ENCODE measurements at places on chromosomes 6 and 20. TPM values are rescaled to one million over a fixed set of nuclear protein-coding genes. Genes with fewer than 3 reads are reported as not detected.

Gene SNAP25
- not detected for total RNA-seq

Gene ZNF831
- total RNA-seq, result not detected

Gene SLC35F1
- not detected for total RNA-seq

Gene FOXC1
- 16.8 TPM for total RNA-seq

Gene GPX5
- not detected for total RNA-seq

Gene RSPH9
- not detected for total RNA-seq

- DNase-seq, result no peak
These were observed 41.9 kb upstream of the MOXD1 start for GRCh38 chr6:132443206-132443605.

- peak; percentile 62 for DNase-seq
These were observed 584 bp downstream of the PTK7 start for GRCh38 chr6:43076464-43077332.

GRCh38 chr6:21885532-21886114 lies 292.1 kb downstream of the SOX4 start:
- peak; percentile 71 for DNase-seq

- no peak for DNase-seq
These were observed 3.4 kb downstream of the BAK1 start for GRCh38 chr6:33576668-33577067.

- peak; percentile 30 for DNase-seq
These were observed 1035.3 kb upstream of the GJE1 start for GRCh38 chr6:141097471-141097870.

DNA sequence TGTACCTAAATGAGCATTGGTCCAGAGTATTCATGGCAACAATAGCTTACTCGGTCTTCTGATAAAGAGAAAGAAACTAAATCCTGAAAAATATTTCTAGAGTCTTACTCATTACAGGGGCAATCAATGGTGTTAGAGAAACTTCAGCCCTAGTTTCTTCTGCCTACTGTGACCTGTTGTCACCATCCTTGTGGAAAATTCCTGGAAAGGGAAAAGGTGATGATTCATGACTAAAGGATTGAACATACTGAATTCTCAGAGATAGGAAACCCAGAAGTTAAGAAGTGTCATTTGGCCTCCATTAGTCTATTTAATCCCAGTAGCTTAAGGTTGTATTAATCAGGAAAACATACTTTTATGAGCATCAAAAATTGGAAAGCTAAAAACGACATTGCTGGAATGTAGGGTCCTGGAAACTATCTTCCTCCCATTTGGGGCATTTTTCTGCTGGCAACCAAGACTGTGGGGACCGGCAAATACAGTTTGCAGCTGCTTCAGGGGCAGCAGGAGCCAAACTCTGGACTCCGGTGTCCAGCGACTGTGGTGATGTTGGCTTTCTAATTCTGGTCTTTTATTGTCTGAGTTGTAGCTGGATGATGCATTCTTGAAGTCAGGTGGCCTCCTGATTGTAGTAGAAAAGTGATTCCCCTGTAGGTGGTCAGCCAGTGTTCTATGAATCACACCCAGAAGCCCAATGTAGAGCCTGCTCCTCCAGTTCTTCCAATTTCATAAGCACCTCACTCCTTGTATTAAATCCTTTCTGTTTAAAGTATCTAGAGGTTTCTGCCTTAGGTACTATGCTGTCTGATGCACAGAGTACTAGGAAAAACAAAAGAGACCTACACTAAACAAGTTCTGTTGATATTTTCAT lies 67.6 kb downstream of the LCA5 start:
- no peak for DNase-seq

GRCh38 chr6:37115236-37115895 lies 54.6 kb upstream of the PIM1 start:
- DNase-seq, result no peak

DNA sequence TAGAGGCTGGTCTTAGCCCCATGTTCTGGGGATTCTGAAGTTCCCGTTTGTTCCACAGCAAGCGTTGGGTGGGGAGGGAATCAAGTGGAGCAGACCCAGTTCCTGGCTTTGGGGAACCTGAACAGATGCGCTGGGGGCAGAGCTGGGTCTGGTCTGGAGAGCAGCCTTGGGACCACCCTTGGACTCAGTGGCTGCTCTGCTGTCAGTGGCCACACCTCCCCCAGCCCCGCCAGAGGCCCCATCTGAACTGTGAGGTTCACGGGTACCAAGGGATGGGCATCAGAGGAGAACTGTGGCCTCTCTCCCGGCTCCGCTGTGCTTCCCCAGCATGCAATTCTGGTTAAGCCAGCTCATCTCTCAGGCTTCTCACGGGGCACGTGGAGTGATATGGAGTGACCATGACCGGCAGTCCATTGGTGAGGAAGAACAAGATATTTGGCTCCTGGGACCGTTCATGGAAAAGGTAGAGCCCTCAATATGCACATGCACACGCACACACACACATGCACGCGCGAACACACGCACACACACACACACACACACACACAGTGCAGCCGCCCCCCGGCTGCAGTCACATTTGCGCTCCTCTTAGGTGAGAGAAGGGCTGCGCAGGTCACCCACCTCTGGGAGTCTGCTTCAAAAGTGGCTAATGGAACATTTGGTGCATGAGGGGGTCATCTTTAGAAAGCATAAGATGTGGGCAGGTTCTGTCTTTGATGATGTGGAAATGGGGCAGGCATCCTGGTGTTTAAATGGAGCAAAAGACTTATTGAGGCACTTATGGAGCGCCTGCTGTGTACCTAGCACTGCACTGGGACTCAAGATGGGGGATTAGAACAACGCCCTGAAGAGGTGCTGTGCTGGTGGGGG lies 6.0 kb downstream of the DLGAP4 start:
- no peak for DNase-seq

DNA sequence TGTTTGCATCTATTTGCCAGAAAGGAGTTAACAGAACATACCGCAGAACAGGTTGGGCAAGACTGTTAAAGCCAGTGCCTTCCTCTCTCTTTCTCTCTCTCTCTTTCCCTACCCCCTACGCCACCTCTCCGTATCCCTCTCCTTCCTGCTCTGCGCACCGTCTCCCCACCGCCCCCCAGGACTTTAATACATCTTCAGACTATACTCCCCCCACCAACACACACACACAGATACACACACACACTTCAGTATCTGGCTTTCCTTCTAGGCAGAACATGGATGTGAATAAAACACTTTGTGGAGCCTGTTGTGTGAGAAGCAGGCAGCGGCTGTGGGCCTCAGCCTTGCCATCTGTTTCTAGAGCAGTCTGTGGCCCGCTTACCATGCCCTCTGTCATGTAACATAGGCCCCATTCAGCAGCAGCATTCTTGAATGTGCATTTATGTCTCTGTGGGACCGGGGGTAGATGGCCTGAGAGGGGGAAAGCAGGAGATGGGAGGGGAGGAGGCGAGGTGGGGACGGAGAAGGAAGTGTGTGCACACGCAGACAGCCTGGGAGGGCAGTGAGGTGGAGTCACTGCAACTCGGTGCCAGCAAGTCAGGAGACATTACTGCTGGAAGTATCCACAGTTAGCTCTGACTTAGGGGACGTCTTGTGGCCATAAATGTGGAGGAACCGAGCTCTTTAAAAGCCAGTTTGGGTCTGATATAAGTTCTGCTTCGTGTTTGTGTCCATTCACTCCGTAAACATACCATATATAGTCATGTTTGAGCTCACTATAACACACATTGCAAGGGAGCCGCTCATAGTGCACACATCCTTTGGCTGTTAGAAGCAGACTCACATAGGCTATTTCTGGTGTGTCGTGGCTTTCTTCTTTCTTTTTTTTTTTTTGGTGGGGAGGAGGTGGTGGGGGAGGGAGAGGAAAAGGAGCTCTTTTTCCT lies 38.4 kb downstream of the RREB1 start:
- DNase-seq, result no peak

GRCh38 chr20:64247307-64247618 lies 8.3 kb upstream of the PCMTD2 start:
- no peak for DNase-seq

GRCh38 chr6:109034526-109034925 lies 60.1 kb downstream of the SESN1 start:
- DNase-seq, result no peak

DNA sequence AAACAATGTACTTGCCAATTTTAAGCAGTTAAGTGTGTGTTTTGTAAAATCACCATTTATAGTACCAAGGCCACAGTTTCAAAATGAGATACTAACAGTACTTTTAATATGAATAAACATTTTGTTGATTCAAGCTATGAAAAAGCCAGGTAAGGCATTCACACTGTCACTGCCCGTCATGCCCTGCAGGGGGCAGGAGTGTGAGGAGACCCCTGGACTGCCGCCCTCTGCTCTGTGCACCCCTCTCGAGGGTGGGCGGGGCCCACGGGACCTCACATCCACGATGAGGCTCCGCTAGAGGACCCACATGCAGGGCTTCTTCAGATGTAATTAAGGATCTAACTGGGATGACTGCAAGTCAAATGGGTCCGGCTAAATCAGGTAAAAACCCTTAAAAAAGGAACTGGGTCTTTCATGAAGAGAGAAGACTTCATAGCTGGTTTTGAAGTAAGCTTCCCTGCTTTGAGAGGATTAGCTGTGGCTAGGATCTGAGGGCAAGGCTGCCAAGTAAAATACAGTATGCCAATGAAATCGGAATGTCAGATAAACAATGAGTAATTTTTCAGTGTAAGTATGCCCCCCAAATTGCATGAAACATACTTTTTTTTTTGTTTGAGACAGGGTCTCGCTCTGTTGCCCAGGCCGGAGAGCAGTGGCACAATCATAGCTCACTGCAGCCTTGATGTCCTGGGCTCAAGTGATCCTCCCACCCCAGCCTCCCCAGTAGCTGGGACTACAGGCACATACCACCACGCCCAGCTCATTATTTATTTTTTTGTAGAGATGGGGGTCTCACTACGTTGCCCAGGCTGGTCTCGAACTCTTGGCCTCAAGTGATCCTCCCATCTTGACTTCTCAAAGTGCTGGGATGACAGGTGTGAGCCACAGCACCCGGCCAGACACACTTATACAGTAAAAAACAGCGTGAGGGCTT lies 18.7 kb downstream of the DIDO1 start:
- no peak for DNase-seq

- DNase-seq, result no peak
These were observed 1.4 kb upstream of the GCLC start for GRCh38 chr6:53546281-53546680.

- no peak for DNase-seq
These were observed 32.7 kb downstream of the ILRUN start for GRCh38 chr6:34663831-34664255.

- DNase-seq, result peak; percentile 13
These were observed 67.6 kb downstream of the SLC22A2 start for GRCh38 chr6:160190973-160191372.

GRCh38 chr6:90131614-90132423 lies 164.8 kb downstream of the BACH2 start:
- no peak for DNase-seq

DNA sequence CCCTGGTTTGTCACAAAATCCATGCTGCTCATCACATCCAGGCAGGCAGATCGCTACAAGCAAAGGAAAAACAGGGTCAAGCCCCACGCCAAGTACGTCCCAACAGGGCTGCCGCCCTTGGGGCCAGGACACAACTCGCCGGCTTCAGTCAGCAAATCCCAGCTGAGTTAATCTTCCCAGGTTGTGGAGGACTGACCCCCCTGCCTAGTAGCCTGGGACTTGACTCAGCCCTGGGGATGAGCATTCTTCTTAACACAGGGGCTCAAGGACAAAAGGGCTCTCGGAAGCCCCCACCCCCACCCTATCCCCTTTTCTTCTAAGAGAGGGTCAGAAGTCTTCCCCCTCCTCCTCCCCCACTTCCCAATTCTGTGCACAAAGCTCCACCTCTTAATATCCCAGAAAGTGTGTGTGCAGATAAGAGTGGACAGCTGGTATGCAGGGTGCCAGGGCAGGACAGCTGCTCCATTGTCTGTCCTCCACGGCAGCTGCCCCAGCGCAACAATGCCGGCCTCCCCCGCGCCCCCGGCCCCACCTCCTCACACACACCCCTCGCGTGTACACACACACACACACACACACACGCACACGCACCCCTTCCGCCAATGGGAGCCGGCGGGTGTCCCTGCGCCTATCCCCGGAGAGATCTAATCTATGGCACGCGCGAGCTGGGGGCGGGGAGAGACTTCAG lies 4.5 kb downstream of the DLL1 start:
- no peak for DNase-seq

- DNase-seq, result no peak
These were observed 91.8 kb upstream of the TNFAIP3 start for GRCh38 chr6:137775227-137775626.

All from MCF 10A (cell line).